ENCODE measurements at places on chromosomes 2 and 18.

DNA sequence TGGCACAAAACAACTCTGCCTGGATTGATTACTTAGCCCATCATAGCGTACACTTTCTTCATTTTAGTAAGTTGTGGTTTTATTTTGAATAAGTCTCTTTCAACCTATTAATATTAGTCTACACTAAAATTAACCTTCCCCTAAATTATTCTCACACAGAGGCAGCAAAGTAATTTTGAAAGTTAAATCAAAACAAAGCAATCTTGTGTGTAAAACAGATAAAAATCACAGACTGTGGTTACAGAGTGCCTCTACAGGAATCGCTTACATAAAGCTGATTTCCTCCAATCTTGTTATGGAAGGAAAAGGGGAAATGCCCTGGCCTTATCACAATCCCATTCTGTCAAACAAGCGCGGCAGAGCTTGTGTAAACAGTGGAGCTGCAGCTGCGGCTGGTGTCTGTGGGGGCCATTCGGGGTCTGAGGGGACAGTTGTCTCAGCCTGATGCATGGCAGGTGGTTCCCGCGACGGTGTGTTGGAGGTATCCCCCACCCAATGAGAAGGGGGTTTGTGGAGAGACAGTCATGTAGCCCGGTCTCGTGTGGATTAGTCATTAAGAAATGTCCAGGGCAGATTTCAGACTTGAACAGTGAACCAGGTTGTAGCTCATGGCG, 42.1 kb downstream of the BCL2L11 start:
- DNase-seq = peak; percentile 29

DNA sequence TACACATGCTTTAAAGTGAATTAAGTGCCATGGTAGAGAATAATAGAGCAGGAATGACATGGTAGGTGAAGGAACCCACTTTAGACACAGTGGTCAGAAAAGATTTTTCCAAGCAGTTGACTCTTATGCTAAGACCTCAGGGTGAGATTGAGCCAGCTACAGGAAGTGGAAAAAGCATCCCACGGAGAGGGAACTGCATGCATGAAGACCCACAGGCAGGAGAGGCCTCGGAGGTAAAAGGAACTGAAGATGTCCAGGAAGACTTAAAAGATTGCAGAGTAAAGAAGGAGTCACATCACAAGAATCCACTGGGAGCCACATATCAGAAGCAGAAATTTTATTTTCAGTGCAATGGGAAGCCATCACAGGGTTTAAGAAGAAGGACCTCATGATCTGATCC, 499.2 kb upstream of the FAM98A start:
- no peak for DNase-seq

DNA sequence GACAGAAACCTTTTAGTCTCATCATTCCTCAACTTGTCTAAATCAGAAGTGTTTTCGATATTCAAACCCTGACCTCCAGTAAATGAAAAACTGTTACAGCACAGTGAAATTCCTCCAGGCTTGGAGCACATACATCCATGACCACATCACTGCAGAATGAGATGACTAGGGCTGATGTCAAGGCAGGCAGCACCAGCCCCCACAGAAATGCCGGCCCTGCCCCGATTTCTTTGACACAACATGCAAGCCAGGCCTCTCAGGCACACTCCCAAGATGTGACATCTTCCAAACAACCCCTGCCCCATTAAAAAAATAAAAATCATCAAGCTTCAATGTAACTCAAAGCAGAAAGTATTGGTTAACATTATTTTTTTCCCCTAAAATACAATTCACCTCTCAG, 103.3 kb downstream of the CTAGE1 start:
- DNase-seq = no peak

GRCh38 chr2:170815746-170816503, 762 bp upstream of the GAD1 start:
- DNase-seq = peak; percentile 80

DNA sequence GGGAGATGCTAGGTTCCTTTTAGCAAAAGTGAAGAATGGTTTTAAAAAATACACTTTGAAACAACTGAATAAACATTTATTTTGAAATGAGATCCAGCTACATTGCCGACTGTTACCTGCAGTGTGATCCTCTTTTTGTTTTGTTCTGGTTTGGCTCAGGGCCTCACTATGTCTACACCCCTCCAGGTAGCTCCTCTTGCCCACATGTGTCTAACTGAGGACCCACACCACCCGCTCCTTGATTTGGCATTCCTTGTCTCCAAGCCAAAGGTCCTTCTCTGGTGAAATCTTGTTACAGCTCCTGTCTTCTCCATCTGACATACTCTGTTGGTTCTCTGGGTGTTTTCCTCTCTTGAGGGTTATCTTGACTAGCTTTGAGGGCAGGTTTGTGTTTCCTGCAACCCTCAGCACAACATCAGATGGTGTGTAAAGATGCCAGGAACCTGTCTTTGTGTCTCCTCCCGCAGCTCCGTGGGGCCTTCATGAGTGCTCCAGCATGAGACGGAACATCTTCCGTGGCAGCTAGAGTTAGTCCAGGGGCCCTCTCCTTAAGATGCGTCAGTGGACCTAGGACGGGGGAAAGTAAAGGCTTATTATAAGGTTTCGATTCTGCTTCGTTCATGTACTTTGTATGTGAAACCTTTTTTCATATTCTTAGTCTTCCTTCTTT, 32.1 kb downstream of the MAP4K4 start:
- DNase-seq = no peak

- no peak for DNase-seq
These were observed 32.3 kb upstream of the ASPRV1 start for GRCh38 chr2:69993708-69994107.

DNA sequence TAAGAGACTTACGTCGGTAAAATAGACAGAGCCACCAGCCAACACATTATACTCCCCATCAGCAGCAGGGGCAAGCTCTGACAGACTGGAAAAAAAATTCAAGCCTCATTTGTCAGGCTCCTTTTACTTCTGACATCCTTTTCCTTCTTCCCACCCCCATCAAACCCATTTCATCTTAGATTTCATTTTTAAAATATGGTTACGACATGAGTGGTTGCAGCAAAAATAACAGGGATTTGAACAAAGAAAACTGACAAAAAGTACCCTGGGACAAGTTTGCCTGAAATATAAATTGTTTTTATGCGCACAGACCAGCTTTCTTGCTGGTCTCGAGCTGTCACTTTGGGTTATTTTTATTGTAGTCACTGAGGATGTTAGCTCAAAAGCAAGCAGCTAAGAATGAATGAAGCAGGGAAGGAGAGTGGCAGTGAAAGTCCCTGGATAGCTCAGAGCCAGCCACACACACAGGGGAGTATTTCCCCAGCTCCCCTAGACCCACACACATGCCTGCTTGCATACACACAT, 30.7 kb upstream of the LINC00305 start:
- no peak for DNase-seq

- DNase-seq = no peak
These were observed 18.3 kb upstream of the ANKRD53 start for GRCh38 chr2:70959851-70960832.

DNA sequence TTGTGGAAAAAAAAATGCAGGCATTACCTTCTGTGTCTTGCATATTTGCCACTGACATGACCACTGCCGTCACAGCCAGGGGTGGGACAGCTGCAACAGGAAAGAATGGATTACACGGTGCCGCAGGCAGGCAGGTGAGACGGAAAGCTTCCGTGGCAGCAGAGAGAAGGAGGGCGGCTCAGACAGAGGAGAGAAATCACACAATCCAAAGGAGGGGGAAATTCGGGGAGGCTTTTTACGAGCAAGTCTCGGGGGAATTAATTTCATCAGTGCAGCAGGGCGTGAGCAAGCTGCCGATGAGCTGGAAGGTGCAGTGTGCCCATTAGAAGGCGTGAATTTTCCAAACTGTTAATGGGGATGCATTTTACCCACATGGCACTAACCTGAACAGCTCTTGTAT, 234.8 kb upstream of the PXDN start:
- peak; percentile 22 for DNase-seq

DNA sequence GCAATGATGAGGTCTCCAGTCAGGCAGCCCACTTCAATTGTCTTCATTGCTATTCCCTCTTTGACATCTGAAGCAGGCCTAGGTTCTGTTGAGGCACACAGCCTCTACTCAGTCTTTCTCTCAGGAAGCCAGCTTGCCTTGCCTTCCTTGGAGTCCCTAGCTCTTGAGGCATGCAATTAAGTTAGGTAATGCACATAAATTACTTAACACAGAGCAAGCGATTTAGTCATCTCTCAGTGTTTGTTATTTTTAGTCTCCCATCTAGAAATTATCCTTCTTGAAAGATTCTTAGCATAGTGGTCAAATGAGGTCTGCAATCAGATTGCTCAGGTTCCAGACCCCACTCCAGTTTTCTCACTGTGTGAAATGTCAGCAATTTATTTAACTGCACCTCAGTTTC, 32.0 kb downstream of the SULT1C4 start:
- no peak for DNase-seq

- DNase-seq = peak; percentile 8
These were observed 247.3 kb downstream of the PTGR3 start for GRCh38 chr18:74961596-74961995.

DNA sequence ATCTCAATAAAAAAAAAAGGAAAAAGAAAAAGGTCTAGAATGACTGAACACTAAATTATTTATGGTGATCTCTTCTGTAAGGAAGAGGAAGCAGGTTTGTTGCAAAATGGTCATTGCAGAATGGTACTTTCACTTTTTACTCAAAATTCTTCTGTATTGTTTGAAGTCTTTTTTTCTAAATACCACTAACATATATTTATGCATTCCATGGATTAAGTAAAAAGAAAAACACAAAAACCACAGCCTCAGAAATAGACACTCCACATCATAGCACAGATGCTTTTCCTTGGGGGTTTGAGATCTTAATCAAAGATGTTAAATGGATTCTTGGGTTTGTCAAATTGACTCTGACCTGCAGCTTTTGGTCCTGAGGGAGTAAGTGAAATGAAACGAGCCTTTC, 47.4 kb downstream of the RHOB start:
- DNase-seq = peak; percentile 38

GRCh38 chr2:226117510-226118065, 682.0 kb downstream of the IRS1 start:
- no peak for DNase-seq

GRCh38 chr2:211468877-211469663, 912.7 kb downstream of the CPS1 start:
- DNase-seq = no peak

GRCh38 chr2:109062145-109062858, 66.7 kb upstream of the SH3RF3 start:
- no peak for DNase-seq

DNA sequence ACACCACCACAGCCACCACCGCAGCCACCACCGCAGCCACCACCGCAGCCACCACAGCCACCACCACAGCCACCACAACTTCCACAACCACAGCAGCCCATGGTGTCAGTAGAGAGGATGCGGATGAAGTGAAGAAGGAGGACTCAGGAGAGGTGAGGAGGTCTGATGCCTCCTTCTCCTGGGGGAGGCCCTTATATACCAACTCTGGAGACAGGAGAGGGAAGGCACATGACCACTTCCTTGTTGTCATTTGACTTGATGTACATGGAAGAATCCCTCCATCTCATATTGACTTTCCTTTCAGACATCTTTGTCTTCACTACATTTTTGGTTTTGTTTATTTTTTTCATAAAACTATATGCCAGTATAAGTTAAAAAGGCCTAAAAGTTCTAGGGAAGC, at the start of gene SCYGR3:
TSS of gene SCYGR3 (minus strand) at position 101 of the 400 bp plus-strand sequence. CDS start at position 101, 0 bp downstream.
- no peak for DNase-seq

DNA sequence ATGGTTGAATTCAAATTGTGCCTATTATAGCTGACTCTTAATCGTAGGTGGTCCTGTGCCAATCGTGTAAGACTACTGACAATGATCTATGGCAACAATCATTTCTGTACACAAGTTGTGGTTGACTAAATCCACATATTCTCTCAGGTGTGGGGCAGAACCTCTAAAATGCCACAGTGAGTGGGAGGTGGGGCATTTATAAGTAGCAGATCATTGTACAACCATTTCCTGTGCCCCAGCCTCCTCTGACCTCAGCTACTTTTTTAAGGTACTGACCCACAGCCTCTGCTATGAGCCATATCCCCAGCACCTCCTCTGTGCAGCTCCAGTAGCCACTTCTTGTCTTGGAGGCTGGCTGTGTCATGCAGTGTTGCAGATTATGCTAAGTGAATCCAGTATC, 48.6 kb upstream of the RAPH1 start:
- no peak for DNase-seq

DNA sequence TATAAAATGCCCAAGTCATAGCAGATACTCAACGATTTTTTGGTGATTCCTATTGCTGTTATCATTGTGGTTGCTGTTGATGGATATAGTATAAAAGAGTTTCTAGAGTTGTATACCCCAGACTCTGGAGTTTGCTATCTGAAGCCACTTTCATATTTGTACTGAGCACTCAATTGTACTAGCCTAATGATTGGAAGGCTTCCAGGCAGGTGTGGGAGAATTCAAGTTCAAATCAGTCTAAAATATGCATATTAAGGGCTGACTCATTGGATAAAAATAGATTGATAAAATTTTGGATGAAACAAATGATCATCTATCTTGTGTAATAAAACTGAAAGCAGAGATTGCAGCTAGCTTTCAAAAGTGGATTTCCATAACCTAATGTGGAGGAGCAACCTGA, 122.9 kb downstream of the NEB start:
- no peak for DNase-seq

DNA sequence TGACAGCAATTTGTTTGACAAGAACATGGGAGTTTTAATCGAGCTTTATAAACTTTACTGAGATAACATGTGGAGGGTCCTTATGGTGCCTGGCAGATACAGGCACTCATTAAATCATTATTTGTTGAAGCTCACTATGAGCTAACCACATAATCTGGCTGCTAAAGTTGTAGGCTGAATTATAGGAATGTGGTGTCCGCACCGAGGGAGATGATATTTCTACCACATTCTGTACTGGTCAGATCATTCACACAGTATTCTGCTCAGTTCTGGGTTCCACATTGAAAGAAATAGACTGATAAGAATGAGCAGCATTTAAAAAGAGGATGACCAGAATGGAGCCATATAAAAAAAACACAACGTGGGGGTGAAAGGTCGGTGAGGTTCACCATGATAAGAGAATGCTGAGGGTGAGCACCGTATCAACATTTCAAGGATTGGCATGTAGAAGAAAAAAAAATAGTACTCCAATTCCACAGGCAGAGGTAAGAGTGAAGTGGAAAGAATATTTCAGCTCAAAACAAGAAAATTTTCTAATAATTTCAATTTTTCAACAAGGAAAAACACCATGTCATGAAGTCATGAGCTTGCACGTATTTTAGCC, 54.4 kb downstream of the TMEFF2 start:
- DNase-seq = no peak

GRCh38 chr2:169461143-169461542, 18.2 kb upstream of the BBS5 start:
- DNase-seq = no peak

GRCh38 chr18:54223568-54224241, 764 bp downstream of the MBD2 start:
- DNase-seq = peak; percentile 63

DNA sequence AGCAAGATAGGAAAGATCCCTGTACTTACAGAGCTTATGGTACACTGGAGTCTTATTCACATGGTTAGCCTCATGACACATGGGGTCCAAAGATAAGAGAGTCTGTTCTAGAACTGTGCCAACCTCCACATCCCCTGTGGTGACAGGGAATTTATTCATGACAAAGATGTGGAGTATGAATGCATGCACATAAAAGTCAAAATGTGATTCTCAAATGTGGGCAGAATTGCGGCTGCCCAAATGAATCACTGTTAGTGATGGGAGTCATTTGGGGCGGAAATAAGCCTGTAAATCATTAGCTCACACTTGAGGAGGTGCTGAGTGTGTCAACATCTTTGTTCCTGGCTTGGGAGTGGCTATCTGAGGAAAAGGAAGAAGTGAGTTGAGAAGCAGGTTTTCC, 560.6 kb downstream of the SLC4A3 start:
- no peak for DNase-seq

Measured in NB4 (cell line).